ENCODE measurements at places on chromosomes 16 and 17.

DNA sequence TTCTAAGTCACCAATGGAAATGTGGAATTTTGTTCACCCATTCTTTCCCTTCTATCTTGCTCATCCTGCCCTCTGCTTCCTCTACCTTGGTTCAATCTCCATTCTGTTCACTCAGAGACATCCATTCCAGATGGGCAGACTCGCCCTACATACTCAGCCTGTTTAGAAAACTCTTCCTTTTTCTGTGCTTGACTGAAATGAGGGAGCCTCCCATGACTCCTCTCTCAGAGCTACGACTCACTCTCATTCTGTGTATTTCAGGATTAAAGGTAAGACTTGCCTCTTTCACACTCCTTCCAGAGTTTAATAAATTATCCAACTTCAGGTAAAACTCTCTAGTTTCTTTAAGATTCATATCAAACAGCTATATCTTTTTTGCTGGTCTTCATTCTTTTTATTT lies 182.8 kb downstream of the HS3ST3A1 start:
- DNase-seq = no peak

DNA sequence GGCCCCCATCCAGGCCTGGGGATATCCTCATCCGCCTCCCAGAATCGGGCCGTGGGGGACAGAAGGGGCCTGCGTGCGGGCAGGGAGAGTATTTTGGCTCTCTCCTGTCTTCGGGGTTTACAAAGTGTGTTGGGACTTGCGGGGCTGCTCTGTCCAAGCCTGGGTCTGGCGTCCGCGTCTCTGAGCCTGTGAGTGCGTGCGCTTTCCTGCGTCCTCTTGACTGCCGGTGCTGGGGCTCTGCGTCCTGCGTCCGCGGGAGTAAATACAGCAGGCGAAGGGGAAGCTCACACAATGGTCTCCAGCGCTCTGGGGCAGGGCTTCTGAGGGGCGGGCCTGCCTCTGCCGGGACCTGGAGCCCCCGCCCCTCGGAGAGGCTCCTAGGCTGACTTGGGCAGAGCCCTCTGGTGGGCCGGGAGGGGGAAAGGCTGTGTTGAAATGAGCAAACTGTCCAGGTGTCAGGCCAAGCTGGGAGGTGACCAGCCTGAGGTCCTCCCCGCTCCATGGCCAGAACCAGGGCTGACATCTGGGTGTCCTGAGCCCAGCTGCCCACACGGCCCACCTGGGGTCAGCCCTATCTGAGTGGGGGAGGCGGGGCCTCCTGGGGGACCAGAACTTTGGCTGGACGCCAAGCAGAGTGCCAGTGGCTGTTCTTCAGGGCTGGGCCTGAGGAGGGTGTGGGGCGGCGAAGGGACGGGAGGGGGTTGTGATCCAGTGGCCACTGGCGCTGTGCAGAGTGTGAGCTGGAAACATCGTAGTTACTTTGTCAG lies 233.6 kb downstream of the SEC14L1 start:
- DNase-seq = peak; percentile 61

DNA sequence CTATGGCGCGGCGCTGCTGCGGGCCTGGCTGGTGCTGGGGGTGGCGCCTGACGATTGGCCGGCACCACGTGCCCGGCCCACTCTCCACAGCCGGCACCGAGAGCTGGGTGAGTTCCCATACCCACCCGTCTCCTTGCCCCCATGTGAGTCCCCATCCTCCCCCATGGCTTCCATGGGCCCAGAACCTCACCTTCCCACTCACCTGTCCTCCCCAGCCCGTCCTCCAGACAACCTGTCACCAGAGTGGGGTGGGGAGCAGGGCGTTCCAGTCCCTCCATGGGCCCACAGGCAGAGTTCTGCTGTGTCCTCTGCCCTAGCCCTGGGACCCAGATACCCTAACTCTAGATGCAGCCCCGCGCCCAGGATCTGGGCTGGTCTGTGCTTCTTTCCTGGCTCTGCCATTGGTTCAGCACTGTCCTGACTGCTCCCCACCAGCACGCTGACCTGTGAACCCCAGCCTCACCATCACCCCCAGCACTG lies 5.5 kb downstream of the ARMC5 start:
- DNase-seq = no peak

DNA sequence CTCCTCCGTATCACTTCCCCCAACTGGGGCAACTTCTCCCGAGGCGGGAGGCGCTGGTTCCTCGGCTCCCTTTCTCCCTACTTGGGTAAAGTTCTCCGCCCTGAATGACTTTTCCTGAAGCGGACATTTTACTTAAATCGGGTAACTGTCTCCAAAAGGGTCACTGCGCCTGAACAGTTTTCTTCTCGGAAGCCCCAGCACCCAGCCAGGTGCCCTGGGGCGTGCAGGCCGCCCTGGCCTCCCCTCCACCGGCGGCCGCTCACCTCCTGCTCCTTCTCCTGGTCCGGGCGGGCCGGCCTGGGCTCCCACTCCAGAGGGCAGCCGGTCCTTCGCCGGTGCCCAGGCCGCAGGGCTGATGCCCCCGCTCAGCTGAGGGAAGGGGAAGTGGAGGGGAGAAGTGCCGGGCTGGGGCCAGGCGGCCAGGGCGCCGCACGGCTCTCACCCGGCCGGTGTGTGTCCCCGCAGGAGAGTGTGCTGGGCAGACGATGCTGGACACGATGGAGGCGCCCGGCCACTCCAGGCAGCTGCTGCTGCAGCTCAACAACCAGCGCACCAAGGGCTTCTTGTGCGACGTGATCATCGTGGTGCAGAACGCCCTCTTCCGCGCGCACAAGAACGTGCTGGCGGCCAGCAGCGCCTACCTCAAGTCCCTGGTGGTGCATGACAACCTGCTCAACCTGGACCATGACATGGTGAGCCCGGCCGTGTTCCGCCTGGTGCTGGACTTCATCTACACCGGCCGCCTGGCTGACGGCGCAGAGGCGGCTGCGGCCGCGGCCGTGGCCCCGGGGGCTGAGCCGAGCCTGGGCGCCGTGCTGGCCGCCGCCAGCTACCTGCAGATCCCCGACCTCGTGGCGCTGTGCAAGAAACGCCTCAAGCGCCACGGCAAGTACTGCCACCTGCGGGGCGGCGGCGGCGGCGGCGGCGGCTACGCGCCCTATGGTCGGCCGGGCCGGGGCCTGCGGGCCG lies 1.6 kb downstream of the HIC1 start:
- no peak for DNase-seq

- no peak for DNase-seq
These were observed 3.5 kb downstream of the SPDYE4 start for GRCh38 chr17:8754890-8755289.

DNA sequence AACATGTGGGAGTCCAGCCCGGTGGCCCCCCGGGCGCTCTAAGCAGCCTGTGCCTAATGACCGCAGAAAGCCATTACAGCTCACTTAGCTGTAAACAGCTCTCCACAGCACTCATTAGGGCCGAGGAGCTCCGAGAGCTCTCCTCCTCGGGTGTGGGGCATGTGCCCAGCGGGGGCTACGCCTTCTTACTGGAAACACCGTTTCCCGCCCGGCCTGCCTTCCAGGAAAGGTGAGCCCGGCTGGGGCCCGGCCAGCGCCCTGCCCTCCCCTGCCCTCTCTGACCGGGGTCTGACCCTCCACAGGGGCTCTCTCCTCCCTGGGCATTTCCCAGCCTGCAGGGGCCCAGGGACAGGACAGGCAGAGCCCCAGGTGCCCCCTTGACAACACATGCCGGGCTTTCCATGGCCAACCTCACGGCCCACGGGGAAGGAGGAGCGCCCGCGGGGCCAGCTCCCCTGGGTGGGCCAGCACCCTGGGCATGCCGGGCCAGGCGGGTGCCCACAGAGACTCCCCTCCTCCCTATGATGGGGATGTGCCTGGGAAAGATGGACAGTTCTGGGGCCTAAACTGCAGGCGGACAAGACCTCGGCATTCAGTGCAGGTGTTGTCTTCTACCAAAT lies 72.6 kb downstream of the SDK2 start:
- DNase-seq = no peak

DNA sequence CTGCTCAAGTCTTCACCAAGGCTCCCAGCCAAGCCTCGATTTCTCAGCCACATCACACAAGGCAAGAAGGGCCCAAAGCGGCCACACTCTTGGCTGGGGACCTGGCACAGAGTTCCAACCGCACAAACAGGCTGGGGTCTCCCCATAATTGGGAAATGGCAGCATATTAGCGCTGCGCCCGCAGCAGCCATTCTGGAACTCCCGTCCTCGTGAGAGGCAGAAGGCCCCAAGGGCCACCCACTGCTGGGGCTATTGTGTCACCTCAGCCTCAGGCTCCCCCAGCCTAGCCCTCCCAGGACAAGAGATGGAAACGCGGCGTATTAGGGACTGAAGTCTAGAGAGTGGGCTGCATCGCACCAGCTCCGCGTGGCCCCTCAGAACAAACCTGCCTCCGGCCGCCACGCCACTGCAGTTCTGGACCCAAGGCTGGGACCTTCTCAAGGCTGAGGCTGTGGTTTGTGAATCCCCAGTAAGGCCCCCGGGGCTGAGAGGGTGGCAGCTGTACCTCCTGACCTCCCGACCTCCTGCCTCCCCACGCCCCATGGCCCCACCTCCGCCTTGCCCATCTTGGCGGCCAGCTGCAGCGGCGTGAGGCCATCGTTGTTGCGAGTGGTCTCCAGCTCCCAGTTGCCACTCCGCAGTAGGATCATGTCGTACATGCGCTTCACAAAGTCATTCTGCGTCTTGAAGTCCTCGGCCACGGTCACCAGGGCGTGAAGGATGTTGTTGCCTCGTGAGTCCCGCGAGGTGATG lies 25.3 kb downstream of the TRPV3 start:
- DNase-seq = no peak

DNA sequence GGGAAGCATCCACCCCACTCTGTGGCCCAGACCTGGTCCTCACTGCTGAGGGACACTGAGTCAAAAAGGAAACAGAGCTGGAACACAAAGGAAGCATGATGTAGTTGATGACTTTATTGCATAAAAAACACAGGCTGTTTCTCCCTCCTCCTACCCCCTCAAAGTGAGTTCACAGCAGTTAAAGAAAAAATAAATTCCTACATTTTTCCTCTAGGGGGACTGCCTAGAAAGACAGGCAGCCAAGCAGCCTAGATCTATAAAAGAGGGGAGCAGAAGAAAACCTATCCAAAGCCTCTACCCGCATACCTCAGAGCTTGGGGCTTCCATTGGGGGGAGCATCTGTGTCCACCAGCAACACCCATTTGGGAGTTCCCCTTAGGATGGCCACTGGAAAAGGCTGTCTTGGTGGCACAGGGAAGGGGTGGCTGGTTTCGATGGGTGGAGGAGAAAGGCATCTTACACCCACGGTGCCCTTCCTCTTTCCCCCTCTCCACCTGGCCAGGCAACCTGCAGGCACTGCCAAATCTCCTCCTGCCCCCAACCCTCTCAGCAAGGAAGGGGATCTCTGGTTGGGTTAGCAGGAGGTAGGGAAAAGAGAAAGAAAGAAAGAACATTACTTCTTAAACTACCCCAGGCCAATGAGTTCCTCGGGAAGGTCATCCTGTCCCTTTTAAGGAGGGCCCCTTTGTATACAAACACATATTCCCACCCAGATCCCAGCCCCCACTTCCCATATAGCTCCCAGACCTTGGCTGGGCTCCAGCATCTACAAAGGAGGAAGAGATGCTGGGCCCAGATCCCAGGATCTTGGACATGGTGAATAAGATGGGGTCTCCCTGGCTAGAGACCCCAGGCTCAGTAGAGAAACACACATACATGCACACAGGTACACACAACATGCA lies 4.0 kb upstream of the SCRN2 start:
- DNase-seq = no peak

DNA sequence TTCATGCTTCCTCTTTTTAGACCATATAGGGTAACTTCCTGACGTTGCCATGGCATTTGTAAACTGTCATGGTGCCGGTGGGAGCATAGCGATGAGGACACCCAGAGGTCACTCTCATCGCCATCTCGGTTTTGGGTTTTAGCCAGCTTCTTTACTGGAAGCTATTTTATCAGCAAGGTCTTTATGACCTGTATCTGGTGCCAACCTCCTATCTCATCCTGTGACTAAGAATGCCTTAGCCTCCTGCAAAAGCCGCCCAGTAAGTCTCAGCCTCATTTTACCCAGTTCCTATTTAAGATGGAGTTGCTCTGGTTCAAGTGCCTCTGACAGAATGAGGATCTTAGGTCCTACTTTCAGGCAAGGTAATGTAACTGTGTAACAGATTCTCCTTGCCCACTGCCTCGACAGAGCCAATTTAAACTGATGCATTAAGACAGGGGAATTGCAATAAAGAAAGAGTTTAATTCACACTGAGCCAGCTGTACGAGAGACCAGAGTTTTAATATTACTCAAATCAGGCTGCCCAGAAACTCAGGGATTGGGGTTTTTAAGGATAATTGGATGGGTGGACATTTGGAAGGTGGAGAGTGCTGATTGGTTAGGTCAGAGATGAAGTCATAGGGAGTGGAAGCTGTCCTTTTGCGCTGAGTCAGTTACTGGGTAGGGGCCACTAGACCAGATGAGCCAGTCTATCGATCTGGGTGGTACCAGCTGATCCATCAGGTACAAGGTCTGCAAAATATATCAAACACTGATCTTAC lies 59.9 kb upstream of the ATF7IP2 start:
- DNase-seq = no peak

- DNase-seq = no peak
These were observed 51.4 kb upstream of the TMEM132E start for GRCh38 chr17:34527908-34528470.

GRCh38 chr17:5800646-5801045 lies 216.3 kb upstream of the NLRP1 start:
- no peak for DNase-seq

- DNase-seq = no peak
These were observed 285.4 kb upstream of the CDH8 start for GRCh38 chr16:62321606-62322005.

GRCh38 chr16:10575506-10576130 lies 4.8 kb downstream of the EMP2 start:
- no peak for DNase-seq

GRCh38 chr17:41406205-41406604 lies 8.8 kb upstream of the KRT31 start:
- no peak for DNase-seq

- DNase-seq = peak; percentile 77
These were observed 21.9 kb downstream of the C1QTNF1 start for GRCh38 chr17:79045842-79046196.

- no peak for DNase-seq
These were observed 465.9 kb upstream of the ERCC4 start for GRCh38 chr16:13453938-13454553.

GRCh38 chr17:7589891-7590691 lies at the start of gene SOX15:
Gene SOX15, minus strand, starts transcription at chr17:7590094. Its CDS starts 418 bp downstream, at chr17:7589676.
- DNase-seq = no peak

DNA sequence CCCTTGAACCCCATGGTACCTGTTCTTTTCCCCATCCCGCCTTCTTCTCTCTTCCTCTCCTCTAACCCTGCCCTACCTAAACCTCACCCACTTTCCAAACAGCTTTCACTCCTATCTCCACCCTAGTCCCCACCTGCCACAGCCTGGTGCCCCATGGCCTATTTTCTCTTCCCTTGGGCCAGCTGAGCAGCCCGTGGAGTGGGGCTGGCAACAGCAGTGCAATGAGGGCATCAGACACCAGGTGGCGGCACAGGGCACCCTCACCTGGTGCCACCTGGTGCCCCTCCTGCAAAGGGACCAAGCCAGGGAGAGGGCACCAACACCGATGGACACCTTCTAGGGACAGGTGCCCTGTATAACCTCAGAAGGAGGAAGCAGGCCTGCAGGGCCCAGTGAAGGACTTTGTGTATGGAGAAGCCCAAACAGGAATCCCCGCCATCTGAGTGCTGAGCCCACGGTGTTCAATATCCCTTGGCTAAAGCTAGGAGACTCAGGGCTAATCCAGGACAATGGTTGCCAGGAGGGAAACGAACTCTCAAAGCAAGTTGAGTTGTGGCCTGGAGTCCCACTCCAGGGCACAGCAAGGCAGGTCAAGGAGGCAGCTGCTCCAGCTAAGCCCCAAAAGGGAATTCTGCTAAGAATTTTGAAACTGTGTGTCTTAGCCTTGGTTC lies 4.0 kb upstream of the ABCC3 start:
- DNase-seq = peak; percentile 74

Data from GM12892 (cell line).